CD8-positive, alpha-beta memory T cell (primary cell): ENCODE measurements at places on chromosomes 13 and 19. TPM values are rescaled to one million over a fixed set of nuclear protein-coding genes. Genes with fewer than 3 reads are reported as not detected.

CD37 gene
- total RNA-seq = 127 TPM

ZNF560 gene
- total RNA-seq = not detected

DNA sequence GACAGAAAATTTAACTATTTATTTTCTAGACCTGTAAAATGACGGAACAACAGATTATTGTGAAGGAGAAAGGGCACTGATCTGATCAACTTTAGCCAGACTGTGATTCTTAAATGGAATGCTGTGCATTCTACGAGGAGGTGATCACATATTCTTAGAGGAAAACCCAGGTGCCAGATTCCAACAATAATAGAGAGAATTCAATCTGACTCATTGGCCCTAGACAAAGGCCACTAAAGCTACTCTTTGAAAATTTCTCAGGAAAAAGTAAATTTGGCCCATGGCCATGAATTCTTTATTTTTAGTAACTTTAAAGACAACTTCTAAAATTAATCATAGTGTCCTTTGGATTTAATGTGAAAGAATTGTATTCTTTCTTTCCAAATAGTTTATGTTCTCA lies 58.6 kb upstream of the POSTN start:
- DNase-seq = no peak

OR7D2 gene
- not detected for total RNA-seq

DNA sequence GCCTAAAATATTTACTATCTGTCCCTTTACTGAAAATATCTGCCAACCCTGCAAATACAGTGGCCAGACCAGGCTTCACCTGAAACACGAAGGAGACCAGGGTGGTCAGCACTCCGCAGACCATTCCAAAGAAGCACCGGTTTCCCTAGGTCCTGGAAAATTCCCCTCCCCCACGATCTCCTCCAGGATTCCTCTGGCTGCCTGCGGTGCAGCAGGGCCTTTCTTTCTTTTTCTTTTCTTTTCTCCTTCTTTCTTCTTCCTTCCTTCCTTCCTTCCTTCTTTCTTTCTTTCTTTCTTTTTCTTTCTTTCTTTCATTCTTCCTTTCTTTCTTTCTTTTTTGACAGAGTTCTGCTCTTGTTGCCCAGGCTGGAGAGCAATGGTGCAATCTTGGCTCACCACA lies 152.7 kb downstream of the USP12 start:
- no peak for DNase-seq

FOXA3 gene
- 0.62 TPM for total RNA-seq

- no peak for DNase-seq
Measured at GRCh38 chr19:17953869-17954268, 13.0 kb upstream of the KCNN1 start.

FUT3 gene
- total RNA-seq = not detected

- DNase-seq = no peak
Measured at GRCh38 chr19:8069096-8069973, 16.8 kb downstream of the CCL25 start.

GRCh38 chr19:46394402-46394797 lies 19.0 kb downstream of the CCDC8 start:
- DNase-seq = no peak
